Pericardium fibroblast (primary cell): ENCODE measurements at places on chromosomes 2 and 18. TPM values are rescaled to one million over a fixed set of nuclear protein-coding genes. Genes with fewer than 3 reads are reported as not detected.

The CD207 gene
- not detected in 2 replicates for total RNA-seq

The CXCR1 gene
- not detected in 2 replicates for total RNA-seq

The POLE4 gene
- total RNA-seq, result 28.7 and 63.0 TPM in 2 replicates

The TACR1 gene
- total RNA-seq, result under 0.01 and 0.82 TPM in 2 replicates

The METAP1D gene
- total RNA-seq, result 2.3 and 4.9 TPM in 2 replicates

The IL36A gene
- total RNA-seq, result not detected in 2 replicates

The SCTR gene
- not detected in 2 replicates for total RNA-seq

The ITPRIPL1 gene
- total RNA-seq, result 0.34 and 0.35 TPM in 2 replicates

The CROCC2 gene
- total RNA-seq, result not detected in 2 replicates

The PIAS2 gene
- total RNA-seq, result 10.0 and 12.9 TPM in 2 replicates

The AFF3 gene
- 0.17 and 0.58 TPM in 2 replicates for total RNA-seq

The PFN4 gene
- total RNA-seq, result 0.68 TPM in 1 of 2 replicates, not detected in the other

The ACMSD gene
- total RNA-seq, result not detected in 2 replicates

The ZNF519 gene
- total RNA-seq, result 0.47 and 1.2 TPM in 2 replicates

The HOXD10 gene
- total RNA-seq, result not detected in 2 replicates

The IL36G gene
- total RNA-seq, result not detected in 2 replicates

The TMEM185B gene
- 25.9 and 26.5 TPM in 2 replicates for total RNA-seq

The FOXD4L1 gene
- not detected in 2 replicates for total RNA-seq

The C2orf15 gene
- total RNA-seq, result not detected in 2 replicates

The TCF4 gene
- total RNA-seq, result 20.7 and 32.9 TPM in 2 replicates

The TEX44 gene
- total RNA-seq, result not detected in 2 replicates

The ANKRD44 gene
- total RNA-seq, result 3.1 and 7.1 TPM in 2 replicates

The TMEM169 gene
- total RNA-seq, result 0.43 and 1.5 TPM in 2 replicates

The CDH19 gene
- total RNA-seq, result 0.12 TPM in 1 of 2 replicates, not detected in the other

The POTEI gene
- not detected in 2 replicates for total RNA-seq

The HOXD8 gene
- 1.2 and 5.0 TPM in 2 replicates for total RNA-seq

The REG3G gene
- total RNA-seq, result not detected in 2 replicates
